GM04503 (cell line): ENCODE measurements at places on chromosomes 12 and 14.

DNA sequence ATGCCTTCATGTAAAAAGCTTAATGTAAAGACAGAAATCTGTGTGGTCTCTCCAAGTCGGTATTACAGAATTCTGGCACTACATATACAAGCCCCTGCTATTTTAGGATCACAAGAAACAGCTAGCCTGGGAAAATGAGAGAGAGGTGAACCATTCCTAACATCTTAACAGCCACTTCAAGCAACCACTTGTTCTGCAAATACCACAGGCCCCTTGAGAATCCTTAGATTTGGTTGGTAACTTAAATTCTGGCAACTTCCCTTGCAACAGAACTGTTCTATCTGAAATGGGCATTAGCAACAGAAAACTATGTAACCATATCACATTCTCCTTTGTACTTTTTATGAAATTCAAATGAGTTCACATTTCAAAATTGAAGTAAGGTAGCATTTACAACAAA, 68.5 kb downstream of the SPPL3 start:
- no peak for DNase-seq

- DNase-seq = no peak
Measured at GRCh38 chr14:101962503-101962874, 1.9 kb upstream of the DYNC1H1 start.

- no peak for DNase-seq
Measured at GRCh38 chr14:56659964-56660551, 80.5 kb downstream of the TMEM260 start.

DNA sequence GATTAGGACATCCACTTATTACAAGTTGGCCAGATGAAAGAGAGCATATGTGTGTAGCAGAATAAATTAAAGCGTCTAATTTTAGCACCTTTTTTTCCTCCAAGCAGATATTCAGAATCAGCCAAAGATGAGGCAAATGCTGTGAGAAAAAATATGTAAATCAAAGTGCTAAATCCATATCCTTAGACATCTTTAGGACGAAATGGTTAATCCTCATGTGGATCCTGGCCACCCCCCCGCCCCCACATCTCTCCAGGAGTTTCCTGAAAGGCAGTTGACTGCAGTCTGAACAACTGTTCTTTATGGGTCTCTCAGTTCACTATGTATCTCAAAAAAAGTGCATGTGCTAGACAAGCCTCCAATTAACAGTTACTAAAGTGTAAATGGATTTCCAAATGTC, 1768.1 kb upstream of the SEL1L start:
- DNase-seq = no peak

DNA sequence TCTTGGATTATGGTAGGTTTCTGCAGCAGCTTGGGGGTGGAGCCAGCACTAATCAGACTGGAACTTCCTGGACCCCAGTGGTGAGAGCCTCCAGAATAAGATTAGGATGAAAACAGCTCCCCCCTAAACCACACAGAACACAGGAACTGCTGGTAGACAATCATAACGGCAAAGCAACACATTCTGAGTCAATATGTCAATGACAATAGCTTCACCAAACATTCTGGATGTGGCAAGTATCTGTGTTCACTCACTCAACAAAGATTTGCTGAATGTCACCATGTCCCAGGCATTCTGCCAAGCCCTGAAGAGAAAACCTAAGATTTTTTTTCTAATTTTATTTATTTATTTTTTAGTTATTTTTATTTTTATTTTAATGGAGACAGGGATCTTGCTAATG, 65.2 kb downstream of the LRRC74A start:
- no peak for DNase-seq

GRCh38 chr14:52906141-52906601, 44.7 kb downstream of the FERMT2 start:
- peak; percentile 50 for DNase-seq

DNA sequence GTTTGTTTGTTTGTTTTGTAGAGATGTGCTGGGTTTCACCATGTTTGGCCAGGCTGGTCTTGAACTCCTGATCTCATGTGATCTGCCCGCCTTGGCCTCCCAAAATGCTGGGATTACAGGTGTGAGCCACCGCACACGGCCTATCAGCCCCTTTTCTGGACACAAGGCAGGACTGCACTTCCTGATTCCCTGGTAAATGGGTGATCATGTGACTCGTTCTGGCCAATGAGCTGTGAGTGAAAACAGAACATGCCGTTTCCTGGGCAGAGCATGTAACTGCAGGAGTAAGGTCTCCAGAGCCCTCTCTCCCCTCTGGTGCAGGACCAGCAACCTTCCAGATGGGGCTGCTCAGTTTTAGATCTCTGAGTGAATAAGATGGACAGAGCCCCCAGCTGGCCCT, 92.7 kb downstream of the ITPK1 start:
- DNase-seq = no peak

DNA sequence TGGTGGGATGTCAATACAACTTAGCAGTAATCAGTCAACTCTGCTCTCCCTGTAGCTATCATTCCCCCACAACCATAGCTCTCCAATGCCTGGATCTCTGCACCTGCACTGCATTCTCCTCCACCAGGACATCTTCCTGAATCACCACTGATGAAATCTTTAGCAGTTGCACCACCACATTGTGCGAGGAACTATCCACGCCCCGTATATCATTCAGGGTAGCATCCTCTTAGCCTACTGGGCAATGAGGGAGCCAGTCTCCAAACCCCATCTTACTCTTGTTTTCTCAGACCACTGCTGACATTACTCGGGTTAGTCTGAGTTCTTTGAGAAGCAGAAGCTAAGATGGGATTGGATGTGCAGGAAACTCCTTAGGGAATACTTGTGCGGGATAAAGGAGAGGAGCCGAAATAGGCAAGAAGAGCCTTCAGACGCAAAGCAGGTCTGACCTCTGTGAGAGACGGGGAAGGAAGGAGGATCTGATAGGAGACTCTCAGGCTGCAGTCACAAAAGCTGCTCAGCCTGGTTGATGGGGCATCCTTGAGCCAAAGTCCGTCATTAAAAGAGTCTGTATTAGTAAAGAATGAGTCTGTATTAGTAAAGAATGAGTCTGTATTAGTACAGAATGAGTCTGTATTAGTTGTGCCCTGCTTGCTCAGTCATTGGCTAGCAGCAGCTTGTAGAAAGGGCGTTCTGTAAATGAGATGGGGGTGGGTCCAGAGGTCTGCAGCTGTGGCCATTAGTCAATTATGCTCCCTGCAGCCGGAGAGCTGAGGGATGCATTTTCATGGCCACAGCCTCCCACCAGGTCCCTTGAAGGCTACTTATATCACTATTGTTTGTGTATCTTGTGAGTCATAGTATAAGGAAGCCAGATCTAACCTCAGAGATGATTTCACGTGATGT, 49.6 kb upstream of the RASSF3 start:
- DNase-seq = peak; percentile 63
